ENCODE measurements at places on chromosomes 3 and 15. TPM values are rescaled to one million over a fixed set of nuclear protein-coding genes. Genes with fewer than 3 reads are reported as not detected.

DNA sequence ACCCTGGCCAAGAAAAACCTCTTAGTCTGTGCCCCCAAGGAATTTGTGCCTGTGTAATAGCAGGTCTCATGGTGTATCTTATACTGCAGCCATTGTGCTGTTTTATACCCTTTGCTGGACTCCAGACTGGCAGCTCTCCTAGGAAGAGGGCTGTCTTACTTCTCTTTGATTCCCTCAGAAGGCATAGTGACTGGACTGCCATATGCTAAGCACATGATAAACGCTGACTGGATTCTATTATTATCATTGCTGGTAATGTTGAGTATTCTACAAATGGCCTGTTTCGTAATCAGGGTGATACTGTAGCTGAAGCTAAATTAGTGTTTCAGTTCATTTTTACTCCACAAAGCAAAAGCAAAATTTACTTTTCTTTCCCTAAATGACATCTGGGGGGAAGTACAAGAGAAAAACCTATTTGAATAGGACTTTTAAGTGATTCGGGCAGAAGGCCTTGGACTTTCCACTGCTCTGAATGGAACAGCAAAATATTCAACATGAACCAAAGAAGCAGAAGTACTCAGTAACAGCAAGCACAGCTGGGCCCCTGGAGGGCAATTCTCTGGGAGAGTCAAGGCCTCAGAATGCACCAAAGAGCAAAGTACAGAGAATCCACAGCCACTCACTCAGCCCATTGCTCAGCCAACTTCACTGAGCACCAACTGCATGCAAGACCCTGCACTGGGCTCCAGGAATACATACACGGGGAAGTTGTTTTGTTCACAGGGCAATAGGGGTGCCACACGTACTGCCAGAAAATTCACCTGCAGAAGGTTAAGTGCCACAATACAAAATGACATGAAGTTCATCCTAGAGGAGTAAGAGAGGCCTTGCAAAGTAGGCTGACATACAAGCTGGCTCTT is 7.9 kb upstream of the BCL2A1 start:
- peak; percentile 9 for DNase-seq

DNA sequence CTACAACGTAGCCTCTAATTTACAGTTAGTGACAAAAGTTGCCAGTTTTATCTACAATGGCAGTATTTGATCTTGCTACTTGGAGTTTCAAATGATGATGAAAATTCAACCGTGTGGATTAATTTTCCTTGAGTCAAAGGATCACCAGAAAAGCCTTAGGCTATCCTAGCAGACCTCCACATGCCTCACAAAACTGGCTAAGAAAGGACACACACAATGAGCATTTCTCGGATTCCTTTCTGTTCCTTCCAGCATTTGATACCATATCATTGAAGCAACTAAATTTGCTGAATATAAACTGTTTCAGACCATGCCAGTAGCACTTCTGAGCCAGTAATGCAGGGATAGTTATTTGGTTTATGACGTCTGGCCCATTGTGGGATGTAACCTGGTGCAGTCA is 587.4 kb upstream of the MDFIC2 start:
- no peak for DNase-seq

DNA sequence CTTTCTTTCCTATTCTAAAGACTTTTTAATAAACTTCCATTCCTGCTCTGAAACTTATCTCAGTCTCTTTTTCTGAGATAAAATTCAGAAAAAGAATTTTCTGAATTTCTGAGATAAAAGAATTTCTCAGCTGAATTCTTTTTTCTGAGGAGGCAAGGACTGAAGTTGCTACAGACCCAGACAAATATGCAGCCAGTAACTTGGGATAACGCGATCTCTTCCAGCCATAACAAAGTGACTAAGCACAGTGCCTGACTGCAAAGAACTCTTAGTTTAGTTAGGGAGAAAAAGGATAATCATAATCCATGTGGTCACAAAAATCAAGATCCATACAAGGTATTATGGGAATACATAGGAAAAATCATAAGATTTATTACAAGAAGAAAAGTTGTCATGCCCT is 222.0 kb upstream of the GAP43 start:
- DNase-seq = peak; percentile 63

- no peak for DNase-seq
Observed at GRCh38 chr15:90606641-90607040, 76.9 kb downstream of the CRTC3 start.

- no peak for DNase-seq
Observed at GRCh38 chr3:129271674-129272073, 7.0 kb upstream of the HMCES start.

RTP3 gene
- total RNA-seq = not detected

DUSP7 gene
- 9.7 TPM for total RNA-seq

TNFAIP8L3 gene
- 4.8 TPM for total RNA-seq

STRA6 gene
- 1.4 TPM for total RNA-seq

Data from MG63 (cell line).